Heart right ventricle (tissue), 16 donors: ENCODE measurements at places on chromosomes 3 and 15. TPM values are rescaled to one million over a fixed set of nuclear protein-coding genes. Genes with fewer than 3 reads are reported as not detected.

The SCAANT1 gene
- not detected for total RNA-seq

GRCh38 chr3:165638034-165638433 lies 199.2 kb downstream of the BCHE start:
- no peak for DNase-seq

The TXNRD3 gene
- total RNA-seq = 6.4 TPM

- DNase-seq = no peak
These were observed 42.0 kb upstream of the CHRM5 start for GRCh38 chr15:33926260-33926659.

The POC1A gene
- 0.89 TPM for total RNA-seq

DNA sequence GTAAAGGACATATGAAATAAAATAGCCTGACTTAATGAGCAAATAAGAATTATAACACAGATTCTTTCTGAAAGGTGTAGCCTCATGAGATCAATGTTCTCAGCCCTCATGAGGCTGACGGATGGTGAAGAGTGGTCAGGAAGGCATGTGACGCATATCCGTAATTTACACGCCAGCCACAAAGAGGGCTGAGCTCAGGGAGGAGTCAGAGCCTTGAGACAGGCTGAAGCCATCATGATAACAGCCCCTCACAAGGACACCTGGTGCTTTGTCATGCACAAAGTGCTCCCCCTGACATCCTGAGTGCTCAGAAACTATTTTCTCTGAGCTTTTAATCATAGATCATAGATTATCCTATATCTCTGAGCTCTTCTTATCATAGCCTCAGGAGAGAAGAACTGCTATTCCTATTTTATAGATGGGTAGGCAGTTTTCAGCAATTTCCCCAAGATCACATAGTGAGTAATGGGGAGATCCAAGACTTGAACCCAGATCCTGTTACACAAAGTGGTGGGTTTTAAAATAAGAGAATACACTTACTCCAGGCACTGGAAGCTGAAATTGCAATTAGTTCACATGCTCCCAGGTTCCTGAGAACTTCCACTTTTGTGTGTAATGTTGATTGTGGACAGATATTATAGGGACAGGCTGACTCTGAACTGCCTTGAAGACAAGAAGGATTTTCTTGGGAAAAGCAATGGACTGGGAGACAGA lies 267.1 kb downstream of the RPLP1 start:
- no peak for DNase-seq

GRCh38 chr3:49279376-49279775 lies 2.3 kb upstream of the C3orf62 start:
- no peak for DNase-seq

- no peak for DNase-seq
These were observed 2.0 kb downstream of the OR4F15 start for GRCh38 chr15:101813803-101814534.

The WDR48 gene
- total RNA-seq = 35.9 TPM

- no peak for DNase-seq
These were observed 67.3 kb upstream of the EIF1B start for GRCh38 chr3:40242216-40242615.

- no peak for DNase-seq
These were observed 257.2 kb downstream of the NFKBIZ start for GRCh38 chr3:102106416-102107097.

DNA sequence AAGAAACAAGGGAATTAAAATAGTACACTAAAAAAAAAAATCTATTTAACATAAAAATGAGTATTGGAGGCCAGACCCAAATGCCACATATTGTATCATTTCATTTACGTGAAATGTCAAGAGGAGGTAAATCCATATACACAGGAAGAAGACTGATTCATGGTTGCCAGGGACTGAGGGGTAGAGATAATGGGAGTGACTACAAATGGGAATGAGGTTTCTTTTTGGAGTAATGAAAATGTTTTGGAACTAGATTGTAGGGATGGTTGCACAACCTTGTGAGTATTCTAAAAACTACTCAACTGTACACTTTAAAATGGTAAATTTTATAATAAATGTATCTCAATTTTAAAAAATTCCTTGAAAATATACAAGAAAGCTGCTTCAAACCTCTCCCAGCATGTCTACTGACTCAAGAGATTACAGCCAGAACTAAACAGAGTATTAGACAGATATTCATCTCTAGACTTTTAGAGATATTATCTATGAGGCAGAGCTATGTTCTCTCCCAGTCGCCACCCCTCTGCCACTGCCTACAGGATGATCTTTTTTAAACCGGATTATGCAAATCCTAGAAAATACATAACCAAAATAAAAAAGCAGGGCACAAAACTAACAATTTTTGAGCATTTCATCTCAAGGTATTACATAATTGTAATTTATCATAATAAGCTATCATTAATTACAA lies 6.2 kb downstream of the HLTF start:
- no peak for DNase-seq

The SPTBN5 gene
- total RNA-seq = 3.5 TPM

DNA sequence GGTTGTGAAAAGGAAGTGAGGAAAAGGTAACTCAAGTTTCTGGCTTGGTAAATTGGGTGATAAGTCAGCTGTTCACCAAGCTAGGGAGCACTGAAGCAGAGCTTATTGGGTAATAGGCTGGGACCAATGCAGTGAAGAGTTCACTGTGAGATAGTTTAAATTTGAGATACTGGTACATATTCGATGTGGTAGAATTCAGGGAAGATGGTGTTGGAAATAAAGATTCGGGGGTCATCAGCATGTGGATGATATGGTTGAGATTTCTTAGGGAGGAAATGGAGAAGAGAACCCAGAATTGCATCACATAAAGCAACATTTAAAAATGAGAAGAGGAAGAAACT lies 16.9 kb downstream of the MME start:
- no peak for DNase-seq

- DNase-seq = no peak
These were observed 892.4 kb downstream of the ROBO1 start for GRCh38 chr3:78875436-78875835.

The CCR3 gene
- total RNA-seq = not detected

DNA sequence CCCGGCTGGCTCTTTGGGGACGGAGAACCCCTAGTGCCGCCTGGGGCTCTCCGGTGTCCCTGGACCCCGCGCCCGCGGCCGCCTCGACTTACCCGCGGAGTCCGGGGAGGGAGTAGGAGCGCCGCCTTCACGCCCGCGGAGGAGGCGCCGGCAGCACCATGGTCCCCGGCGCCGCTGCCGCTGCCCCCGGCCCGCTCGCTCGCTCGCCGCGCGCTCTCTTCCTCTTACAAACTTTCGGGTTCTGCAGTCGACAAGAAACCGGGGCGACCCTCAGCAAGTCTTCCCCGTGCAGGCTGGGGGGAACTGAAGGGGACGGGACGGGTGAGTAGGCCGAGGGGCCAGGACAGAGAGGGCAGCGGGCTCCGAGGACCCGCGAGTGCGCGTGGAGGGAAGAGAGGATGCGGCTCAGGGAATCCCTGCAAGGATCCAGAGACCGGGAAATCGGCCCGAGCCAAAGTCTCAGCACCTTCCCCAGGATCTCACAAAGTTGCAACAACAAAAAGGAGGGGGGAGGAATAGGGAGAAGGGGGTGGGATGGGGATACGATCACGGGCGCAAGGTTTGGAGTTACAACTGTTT lies 2.0 kb downstream of the FOXP1 start:
- DNase-seq = peak; percentile 40

- no peak for DNase-seq
These were observed 104.1 kb downstream of the TPRA1 start for GRCh38 chr3:127486321-127486944.

The PLSCR5 gene
- total RNA-seq = not detected

- DNase-seq = no peak
These were observed 389.8 kb downstream of the NR2F2 start for GRCh38 chr15:96720251-96720650.

The BCL2A1 gene
- total RNA-seq = 1.00 TPM

DNA sequence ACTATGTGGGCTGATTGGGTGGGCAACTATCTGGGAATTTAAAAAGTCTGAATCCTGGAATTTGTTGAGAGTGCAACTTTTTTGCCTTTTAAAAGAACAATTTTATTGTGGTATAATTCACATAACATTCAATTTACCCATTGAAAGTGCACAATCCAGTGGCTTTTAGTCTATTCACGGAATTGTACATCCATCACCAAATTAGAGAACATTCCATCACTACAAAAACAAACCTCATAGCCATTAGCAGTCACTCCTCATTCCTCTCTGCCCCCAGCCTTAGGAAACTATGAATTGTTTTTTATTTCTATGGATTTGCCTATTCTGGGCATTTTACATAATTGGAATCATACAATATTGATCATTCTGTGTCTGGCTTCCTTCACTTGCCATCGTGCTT lies 101.8 kb upstream of the ALDH1A3 start:
- no peak for DNase-seq

The SEMA3G gene
- 17.2 TPM for total RNA-seq

- DNase-seq = peak; percentile 59
These were observed 59.4 kb downstream of the SLC6A6 start for GRCh38 chr3:14461748-14462324.

The MME gene
- 7.0 TPM for total RNA-seq

DNA sequence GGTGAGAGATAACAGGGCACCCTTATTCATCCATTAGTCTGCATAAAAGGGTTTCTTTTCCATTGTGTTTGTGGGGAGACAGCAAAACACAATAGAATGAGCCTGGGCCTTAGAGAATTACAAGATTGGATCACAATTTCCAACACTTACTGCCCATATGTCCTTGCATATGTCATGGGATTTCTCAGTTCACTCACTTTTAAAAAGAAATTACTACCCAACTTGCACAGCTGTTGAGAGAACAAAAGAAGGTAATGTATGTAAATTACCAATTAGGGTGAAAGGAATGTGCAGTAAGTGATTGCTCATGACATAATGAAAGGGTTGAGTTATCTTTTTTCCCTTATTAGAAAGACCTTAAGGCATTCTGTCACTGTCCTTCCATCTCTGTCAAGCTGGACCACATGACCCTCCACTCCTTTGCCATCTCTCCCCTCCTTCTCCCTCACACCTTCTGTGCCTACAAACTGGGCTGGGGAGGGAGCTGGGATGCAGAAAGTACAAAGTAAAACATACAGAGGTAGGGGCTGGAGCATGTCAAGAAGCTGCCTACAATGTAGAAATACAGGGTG lies 244.2 kb downstream of the ZMAT3 start:
- no peak for DNase-seq

DNA sequence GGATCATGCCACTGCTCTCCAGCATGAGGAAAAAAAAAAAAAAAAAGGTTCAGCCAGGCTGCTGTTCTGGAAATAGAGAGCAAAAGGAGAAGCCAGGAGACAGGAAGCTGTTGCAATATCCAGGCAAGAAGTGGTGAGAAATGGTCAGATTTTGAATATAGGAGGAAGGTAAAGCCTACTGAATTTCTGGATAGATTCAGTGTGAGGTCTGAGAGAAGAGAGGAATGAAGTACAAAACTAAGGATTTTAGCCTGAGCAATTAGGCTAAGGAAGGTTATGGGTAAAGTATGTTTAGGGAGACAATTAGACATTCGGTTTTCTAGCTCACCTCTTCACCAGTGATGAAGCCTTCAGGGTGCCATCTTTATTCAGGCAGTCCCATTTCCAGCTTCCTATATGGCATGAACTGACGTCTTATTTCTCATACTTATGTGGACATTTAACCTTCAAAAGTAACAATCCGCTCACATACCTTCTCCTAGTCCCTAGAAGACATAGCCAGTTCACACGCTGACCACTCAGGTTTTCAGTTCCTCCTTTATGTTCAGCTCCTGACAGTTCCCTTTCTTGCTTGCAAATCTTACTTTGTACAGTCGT lies 57.2 kb downstream of the KIF9 start:
- no peak for DNase-seq

The SKOR1 gene
- total RNA-seq = 0.22 TPM

DNA sequence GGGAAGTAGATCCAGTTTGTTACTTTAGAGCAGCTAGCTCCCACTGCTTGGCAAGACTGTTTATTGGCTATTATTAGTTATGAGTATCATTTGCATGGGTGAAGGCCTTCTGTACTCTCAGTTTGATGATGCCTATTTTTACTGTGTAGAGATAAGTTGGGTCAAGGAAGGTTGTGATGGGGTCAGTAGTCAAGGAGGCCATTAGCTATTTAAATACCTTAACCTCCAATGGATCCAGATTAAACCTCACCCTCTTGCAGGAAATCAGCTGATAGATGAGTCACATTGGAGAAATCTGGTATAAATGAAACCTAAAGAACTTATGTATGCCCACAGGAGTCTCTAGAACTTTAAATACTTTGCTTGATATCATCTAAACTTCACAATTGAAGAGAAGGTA lies 45.0 kb downstream of the THBS1 start:
- no peak for DNase-seq

DNA sequence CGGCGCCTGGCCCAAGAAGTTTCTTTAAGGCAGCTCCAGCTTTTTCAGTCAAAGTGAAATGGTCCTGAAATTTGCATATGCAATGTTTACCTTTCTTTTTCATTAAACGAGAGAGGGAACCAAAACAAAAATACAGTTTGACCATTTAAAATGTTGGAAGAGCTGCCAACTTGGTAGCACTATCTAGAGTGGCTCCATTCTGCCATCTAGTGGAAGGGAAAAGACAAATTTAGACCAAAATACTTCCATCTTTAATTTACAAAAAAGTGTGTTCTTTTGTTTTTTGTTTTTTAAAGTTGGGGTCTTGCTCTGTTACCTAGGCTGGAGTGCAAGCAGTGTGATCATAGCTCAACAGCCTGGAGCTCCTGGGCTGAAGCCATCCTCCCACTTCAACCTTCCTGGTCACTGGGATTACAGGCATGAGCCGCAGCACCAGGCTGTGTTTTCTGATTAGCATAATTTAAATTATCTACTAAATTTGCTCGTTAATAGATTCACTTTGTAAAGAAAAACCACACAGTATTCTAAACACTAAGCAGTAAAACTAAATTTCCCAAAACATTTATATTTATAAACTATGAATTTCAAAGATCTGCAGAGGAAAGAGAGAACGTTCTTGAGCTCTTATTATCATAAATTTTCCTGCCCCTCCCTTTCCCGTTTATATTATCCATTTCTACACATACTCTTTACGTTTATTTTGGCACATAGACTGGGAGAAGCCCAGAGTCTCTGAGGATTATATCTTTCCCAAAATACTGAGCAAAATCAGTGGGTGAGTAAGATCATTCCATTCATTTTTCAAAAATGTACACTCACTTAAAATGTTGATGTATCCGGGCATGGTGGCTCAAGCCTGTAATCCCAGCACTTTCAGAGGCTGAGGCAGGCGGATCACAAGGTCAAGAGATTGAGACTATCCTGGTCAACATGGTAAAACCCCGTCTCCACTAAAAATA lies 15.4 kb upstream of the RFC4 start:
- DNase-seq = no peak

The C3orf80 gene
- total RNA-seq = not detected

The SST gene
- total RNA-seq = not detected

- no peak for DNase-seq
These were observed 360.9 kb downstream of the ZNF385D start for GRCh38 chr3:21390136-21390535.

The CEP19 gene
- total RNA-seq = 0.87 TPM
